ENCODE measurements at places on chromosomes 12 and 14.

- peak; percentile 42 for DNase-seq
Measured at GRCh38 chr12:109393437-109394345, 46.0 kb downstream of the MYO1H start.

- DNase-seq, result no peak
Measured at GRCh38 chr14:54348923-54349620, 47.7 kb upstream of the CDKN3 start.

DNA sequence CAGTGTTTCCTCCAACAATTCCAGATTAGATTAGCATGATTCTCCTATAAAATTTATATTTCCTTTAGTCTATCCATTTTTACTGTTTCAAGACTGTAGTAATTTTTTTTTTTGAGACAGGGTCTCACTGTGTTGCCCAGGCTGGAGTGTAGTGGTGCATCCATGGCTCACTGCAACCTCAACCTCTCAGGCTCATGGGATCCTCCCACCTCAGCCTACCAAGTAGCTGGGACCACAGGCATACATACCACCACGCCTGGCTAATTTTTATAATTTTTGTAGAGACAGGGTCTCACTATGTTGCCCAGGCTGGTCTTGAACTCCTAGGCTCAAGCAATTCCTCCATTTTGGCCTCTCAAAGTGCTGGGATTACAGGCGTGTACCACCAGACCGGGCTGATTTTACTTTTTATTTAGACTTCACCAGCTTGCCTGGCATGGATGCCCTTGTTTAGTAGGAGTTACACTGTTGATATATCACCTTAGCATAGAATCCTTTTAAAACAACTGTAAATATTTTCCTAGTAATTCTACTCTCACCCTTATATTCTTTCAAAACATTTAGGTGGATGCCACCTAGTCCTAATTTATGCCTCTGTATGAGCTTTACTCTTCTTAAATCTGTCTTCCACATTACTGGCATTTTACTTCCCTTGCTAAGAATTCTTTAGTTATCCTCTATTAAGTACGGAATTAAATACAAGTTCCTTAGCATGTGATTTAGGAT is 55.8 kb upstream of the LIMA1 start:
- DNase-seq, result no peak

DNA sequence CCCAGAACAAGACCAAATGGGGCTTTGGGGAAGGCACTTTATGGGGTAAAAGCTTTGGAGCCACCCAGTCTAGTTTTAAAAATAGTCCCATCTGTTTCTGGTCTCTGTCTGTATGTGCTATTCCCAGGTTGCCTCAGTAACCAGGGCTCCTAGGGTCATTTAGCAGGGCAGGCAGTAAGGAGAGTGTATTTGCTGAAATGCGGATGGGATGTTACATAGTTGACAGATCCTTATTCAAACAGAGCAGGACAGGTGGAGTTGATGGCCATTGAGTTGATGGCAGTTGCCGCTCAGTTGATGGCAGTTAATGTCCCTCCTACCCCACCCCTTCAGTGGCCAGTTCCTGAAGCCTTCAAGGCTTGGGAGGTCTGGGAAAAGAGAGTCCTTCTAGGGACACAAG is 4.6 kb downstream of the ZC3H10 start:
- DNase-seq, result no peak

- no peak for DNase-seq
Measured at GRCh38 chr12:25207846-25208245, 12.8 kb downstream of the ETFRF1 start.

DNA sequence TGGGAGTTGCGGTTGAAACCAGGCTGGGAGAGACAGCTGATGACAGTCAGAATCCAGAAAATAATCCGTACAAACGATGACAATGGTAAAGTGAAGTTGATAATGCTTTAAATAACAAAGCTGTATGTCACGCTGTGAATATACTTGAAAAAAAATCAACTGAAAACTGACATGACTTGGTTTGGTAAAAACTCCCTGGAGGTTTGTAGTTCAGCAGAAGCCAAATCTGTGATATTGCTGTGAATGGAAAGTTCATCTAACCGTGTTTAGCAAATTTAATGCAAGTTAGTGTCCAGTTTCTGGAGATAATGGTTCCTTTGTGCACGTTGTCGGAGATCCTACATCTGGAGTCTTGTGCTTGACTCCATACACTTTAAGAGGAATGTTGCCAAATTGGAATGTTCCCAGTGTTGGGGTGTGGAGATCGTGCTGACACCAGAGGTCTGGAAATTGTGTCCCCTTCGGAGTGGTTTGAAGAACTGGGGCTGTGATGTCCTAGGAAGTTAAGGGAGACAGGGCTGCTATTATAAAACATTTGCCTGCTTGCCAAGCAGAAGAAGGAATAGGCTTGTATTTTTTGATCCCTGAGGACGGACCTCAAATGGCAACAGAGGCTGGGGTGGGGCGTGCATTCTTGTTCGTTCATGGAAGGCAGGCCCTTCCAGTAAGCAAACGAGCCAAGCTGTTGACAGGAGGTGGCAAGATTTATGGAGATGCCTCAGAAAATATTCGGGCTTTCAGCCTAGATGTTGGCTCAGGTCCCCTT is 30.6 kb downstream of the PPFIBP1 start:
- peak; percentile 45 for DNase-seq

DNA sequence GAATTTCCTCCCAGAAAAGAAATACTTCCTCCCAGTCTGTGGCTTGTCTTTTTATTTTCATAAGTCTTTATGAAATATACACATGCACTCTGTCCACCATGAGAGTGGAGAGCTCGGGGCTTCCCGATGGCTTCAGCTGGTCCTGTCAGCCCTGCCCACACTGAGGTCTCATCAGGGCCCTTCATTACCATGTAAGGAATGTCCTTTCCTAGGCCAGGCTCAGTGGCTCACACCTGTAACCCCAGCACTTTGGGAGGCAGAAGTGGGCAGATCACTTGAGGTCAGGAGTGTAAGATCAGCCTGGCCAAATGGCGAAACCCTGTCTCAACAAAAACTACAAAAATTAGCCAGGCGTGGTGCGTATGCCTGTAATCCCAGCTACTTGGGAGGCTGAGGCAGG is 77.0 kb downstream of the CPSF2 start:
- DNase-seq, result no peak

DNA sequence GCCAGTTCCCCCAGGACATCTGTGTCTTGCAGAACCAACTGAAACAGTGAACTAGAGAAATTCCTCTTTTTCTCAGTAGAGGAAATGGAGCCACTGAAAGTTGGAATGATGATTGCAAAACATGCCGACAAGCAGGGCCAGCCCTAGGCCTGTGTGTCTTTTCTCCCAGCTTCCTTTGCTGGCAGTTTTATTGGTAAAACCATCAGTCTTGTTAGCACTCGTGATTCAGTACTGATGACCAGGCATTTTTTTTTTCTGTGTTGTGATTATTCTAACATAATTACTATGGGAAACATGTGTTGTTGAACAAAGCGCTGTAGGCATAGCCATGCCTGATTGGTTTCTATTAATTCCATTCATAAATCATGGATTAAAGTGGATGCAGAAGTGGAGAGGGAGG is 620.7 kb downstream of the AACS start:
- no peak for DNase-seq

DNA sequence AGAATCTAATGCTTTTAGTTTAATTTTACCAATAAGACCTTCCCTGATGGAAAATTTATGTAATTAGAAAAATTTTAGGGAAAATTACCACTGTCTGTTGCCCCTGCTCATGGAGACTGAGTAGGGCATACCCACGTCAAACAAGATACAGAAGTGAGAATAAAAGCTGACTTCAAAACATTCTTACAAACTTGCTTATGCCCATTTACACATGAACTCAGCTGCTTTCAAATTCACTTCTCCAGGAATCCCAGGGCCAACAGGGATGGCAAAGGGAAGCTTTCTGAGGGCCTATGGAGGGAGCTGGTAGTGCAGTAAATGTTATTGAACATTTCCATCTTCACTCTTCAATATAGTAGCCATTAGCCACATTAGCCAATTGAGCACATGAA is 4.8 kb upstream of the NINJ2 start:
- DNase-seq, result no peak

GRCh38 chr12:93115198-93115601 is 186.1 kb upstream of the EEA1 start:
- no peak for DNase-seq

DNA sequence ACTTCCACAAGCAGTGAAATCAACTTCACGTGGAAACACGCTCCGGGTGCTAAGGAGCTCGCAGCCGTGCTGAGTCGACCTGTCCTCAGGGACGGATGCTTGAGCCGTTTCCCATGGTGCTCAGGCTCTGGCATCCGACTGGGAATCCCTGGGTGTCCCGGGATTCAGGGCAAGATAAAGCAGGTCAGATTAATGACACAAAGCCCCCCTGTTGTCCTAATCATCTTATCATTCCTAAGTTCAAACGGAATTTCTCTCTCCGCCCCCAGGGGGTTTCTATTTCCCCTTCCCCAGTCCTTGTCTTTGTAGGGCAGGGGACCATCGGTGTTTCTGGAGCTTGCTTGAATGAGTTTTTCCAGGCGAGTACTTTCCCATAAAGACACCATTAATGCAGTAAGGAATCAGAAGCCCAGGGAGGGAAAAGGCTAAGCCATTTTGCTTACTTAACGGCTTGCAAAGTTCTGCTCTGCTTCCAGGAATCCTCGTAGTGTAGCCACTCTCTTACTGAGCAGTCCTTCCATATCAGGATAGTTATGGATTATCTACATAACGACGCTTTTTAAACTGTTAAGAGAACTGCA is 116.5 kb downstream of the TMEM132C start:
- DNase-seq, result no peak

- DNase-seq, result no peak
Measured at GRCh38 chr14:77714926-77715325, 7.0 kb downstream of the SLIRP start.

- no peak for DNase-seq
Measured at GRCh38 chr14:69152902-69153151, at the start of gene DCAF5. DCAF5 (minus strand) TSS chr14:69153119; CDS start chr14:69152978, 141 bp downstream.

- peak; percentile 28 for DNase-seq
Measured at GRCh38 chr14:106459971-106460730, 933.8 kb downstream of the TMEM121 start.

GRCh38 chr14:92603309-92604242 is 90.0 kb downstream of the RIN3 start:
- DNase-seq, result no peak

DNA sequence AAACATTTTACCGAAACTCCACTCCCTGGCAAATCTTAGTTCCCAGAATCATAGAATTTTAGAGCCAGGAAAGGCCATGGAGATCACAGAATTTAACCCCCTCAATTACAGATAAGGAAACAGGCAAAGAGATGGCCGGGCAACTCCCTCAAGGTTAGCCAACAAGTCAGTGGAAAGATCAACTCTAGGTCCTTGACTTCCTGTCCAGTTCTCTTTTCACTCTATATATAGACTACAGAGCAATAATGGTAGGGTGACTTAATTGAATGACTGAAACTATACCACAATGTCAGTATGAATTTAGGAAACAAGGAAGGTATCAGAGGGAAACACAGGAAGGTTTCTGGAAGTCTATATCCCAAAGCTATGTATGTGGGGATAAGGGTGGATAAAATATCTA is 11.6 kb downstream of the OXA1L start:
- DNase-seq, result no peak

DNA sequence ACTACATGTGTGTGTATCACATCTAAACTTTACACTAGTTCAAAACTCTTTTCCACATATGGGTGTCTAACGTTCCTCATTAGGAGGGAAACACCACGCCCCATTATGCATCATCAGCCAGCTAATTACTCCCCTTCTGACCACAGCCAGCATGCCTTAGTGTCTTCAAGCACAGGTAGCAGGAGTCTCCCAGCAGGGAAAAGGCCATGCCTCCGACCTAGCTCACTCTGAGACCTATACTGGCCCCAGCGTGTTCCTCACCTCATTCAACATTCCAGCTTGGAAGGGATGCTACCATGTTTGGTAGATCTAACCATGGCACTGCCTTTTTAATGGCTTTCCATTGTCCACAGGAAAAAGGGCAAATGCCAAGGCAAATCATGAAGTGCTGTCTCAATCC is 66.1 kb upstream of the PRB2 start:
- no peak for DNase-seq

DNA sequence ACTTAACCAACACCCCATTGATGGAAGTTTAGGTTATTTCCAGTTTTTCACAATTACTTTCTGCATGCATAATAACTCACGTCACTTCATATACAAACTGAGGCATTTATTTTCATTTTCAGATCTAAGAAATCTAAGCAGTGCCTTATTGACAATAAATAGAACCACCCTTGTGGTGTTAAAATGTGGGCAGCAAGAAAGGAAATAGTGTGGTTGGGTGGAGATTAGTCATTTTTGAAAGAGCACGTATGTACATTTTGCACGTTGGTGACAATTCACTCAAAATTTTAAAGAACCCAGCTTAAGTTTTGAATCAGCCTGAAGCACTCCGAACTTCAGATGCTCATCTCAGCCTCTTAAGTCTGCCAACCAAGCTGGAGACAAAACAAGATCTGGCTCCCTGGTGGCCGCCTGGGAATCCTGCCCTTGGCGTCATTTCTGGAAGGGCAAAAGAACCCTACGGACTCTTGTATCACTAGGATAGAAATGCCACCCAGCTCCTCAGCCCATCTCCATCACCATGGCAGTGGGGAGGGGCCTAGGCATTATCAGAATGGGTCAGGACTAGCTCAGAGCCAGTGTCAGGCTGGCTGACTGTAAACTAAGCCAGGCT is 89.5 kb upstream of the BCL2L14 start:
- no peak for DNase-seq

- DNase-seq, result no peak
Measured at GRCh38 chr14:68753690-68754089, 39.2 kb downstream of the ZFP36L1 start.

All from HAP-1 (cell line).